Fibroblast of villous mesenchyme (primary cell): ENCODE measurements at places on chromosomes 5 and 9.

DNA sequence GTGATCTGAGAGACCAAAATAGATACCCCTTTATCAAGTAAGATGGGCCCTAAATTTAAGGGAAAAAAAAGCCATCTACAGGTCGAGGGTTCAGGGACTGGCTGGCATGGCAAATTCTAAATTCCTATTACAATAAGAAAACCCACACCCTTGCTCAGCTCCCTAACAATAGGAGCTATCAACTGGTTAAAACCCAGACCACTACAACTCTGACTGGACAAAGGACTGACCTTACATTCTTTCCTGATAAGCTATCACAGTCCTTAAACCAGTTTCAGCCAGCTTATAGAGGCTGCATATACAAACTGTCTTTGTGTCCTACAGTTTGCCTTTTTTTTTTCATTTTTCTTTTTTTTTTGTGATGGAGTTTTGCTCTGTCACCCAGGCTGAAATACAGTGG is 803.6 kb downstream of the NR2F1-AS1 start:
- no peak for DNase-seq

DNA sequence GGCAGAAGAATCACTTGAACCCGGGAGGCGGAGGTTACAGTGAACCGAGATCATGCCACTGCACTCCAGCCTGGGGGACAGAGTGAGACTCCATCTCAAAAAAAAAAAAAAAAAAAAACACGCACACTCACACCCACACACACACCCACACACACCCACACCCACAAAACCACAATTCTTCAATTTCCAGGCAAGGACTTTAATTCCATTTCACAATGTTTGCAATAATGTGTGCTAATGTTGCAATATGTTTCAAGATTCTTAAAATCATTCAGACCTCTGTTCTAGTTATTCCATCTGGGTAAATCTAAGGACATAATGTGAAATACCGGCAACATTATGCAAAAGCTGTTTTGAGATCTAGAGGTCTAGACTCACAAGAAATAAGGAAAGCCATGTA is 28.3 kb downstream of the CCDC69 start:
- peak; percentile 83 for DNase-seq

DNA sequence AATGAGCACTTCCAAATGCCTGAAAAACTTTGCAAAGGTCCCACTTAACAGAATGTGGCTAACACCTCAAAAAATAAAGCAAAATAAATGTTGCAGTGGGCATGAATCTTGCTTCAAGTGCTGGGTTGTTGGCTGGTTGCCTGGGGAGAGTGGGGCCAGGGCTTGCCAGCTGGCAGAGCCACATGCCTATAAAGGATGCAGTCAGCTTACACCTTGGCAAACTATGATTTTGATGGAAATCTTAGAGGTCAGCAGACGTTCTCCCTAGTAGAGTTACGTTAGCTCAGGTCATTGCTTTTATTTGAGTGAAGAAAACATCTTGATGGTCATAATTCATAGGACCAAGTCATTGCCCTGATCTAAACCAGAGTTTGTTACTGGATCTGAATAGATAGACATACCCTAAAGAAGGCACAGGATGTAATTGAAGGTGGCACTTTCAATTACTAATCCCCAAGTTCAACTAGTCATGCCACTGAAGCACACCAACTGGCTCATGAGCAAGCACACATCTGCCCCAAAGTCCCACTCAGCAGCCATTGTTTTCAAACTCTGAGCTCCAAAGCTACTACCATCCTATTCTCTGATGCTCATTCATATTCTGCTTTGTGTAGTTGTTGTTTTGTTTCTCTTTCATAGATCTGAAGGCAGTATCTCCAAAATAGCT is 51.2 kb upstream of the ZSWIM6 start:
- no peak for DNase-seq

GRCh38 chr5:67035098-67035740 is 161.4 kb downstream of the CD180 start:
- no peak for DNase-seq

GRCh38 chr9:112694706-112695555 is 23.0 kb downstream of the INIP start:
- no peak for DNase-seq

GRCh38 chr5:57454896-57455295 is 27.7 kb downstream of the ACTBL2 start:
- DNase-seq = no peak

DNA sequence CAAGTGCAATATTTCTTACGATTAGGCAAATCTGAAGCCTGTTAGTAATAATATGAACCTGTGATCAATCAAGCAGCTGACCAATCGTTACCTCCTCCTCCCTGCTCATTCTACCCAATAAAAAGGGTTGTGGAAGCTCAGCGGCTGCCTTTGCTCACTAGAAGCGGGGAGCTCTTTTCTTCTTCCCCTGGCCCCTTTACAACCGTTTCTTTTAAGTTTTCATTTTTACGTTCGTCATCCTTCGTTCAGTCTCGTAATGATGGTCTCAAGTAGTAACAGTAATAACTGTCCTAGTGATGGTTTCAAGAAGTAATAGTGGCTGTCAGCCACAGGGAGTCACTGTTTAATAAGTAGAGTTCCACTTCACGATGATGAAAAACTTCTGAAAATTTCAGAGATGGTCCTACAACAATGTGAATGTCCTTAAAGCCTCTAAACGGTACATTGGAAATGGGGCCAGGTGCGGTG is 6.2 kb downstream of the UGT3A2 start:
- DNase-seq = peak; percentile 33

- peak; percentile 88 for DNase-seq
Measured at GRCh38 chr5:123752552-123753179, 240.7 kb downstream of the CSNK1G3 start.

DNA sequence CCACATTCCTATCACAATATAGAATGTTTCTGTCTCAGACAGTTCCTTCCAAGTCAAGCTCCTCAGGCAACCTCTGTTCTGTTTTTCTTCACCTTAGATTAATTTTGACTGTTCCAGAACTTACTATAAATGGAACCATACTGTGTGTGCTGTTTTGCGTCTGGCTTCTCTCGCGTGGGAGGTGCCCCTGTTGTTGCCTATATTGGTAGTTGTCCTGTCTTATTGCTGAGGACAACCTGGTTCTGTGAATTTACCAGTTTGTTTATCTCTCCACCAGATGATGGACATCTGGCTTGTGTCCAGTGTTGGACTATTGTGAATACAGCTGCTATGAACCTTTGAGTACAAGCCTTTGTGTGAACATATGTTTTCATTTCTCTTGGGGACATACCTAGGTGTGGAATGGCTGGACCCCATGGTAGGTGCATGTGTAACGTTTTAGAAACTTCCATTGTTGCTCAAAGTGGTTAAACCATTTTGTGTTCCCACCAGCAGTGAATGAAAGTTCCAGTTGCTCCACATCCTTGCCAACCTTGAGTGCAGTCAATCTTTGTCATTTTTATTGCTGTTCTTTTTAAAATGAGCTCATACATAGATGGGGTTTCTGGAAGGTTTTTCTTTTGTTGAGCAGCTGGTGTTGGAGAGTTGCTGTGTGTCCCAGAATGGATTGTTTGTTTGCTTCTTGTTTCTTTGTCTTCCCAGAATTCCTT is 18.1 kb downstream of the HMCN2 start:
- no peak for DNase-seq

GRCh38 chr9:113484258-113484730 is 20.8 kb downstream of the RGS3 start:
- DNase-seq = peak; percentile 59
